AG10803 (cell line): ENCODE measurements at places on chromosomes 7 and 10.

GRCh38 chr10:115300080-115300479 lies 206.9 kb downstream of the ATRNL1 start:
- no peak for DNase-seq

DNA sequence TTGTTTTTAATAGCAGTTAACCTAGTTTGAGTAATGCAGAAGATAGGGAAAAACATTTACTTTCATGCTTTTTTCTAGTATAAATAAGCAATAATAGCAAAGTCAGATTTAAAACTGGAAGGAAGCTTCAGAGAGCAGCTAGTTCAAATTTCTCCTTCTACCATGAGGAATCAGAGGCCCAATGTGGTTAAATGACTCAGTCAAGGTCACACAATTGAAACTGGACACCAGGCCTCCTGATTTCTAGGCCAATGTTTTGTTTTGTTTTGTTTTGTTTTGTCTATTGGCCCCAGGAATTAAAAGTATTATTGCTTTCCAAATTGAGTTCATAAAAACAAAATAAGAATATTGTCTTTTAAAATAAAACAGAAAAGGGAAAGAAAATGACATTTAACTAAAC lies 122.3 kb downstream of the TRIL start:
- no peak for DNase-seq

DNA sequence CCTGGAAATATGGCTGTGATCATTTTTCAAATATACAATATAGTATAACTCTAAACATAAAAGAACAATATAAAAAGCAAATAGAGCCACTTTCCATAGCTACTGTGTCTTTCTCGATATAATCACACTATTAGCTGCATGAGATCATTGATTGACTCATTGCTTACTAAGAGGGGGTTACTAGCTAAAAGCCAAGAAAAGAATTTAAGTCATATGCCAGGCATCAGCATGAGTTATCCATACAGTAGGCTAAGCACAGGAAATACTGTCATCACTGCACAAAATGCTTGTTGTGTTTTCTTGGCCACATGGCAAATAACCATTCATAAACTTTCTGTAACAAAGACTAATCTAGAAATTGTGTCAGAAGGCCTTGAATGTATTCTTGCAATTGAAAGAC lies 18.8 kb upstream of the ABCB5 start:
- peak; percentile 77 for DNase-seq

DNA sequence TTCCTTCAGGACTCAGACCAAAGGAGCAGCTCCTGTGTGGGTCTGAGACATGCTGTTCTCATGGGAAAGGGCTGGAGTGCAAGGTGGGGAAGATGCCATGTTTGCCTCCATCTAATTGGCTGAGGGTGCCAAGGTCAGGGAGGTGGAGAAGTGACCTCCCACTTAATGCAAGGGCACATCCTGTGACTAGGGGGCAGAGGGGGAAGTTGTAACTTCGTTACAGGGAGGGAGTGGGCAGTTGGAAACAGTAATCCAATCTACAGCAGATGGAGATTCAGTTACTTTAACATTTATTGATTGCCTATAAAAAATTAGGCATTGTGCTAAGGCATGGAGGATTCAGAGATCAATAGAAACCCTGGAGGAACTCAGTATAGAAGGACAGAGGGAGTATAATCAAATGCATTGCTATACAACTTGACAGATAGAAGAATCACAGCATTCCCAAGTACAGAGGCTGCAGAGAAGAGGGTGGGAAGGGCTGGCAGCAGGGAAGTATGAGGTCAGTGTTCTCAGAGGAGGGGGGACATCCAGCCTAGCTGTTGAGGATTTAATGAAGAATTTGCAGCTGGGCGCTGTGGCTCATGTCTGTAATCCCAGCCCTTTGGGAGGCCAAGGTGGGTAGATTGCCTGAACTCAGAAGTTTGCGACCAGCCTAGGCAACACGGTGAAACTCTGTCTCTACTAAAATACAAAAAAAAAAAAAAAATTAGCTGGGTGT lies 75.9 kb downstream of the CCNY start:
- DNase-seq = no peak

DNA sequence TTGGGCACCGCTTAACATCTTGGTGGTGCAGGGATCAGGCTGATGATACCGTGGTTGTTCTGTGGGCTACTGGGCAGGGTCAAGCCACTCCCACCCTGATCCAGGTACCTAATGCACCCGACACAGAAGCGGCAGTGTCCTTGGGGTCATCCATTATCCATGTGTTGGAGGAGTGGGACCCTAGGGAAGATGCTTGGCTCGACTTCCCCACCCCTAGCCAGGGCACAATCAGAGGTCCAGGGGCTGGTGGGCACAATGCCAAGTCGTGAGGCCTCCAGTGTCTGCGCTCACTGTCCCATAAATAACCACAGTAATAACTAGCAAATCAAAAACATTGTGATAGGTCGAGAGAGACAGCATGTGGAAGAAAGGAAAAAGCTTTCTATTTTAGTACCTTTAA lies 37.7 kb downstream of the HTRA1 start:
- no peak for DNase-seq

DNA sequence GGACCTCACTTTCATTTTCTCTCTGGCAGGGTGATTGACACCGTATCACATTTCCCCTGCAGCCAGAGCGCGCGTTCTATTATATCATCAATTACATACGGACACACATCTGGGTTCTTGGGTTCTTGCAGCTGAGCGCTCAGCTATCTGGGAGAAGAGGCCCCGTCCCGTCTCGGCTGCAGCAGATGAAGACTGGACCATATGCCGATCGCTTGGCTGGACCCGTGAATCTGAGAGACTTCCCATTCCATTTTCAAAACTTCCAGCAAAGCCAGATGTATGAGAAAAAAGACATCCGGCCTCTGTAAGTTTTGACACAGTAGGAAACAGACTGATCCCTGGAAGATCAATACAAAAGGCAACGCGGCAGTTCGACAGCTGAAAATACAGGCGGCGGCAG lies 99.8 kb downstream of the JCAD start:
- no peak for DNase-seq
